ENCODE measurements at places on chromosomes 5 and 9. TPM values are rescaled to one million over a fixed set of nuclear protein-coding genes. Genes with fewer than 3 reads are reported as not detected.

Gene PFN3
- total RNA-seq: not detected

Gene C9
- total RNA-seq: 0.24 TPM

Gene PCDHGA11
- 19.8 TPM for total RNA-seq

Gene NRG2
- 4.5 TPM for total RNA-seq

Gene GDNF
- 9.5 TPM for total RNA-seq

Gene LRRC19
- total RNA-seq: not detected

Gene MATR3
- total RNA-seq: 200 TPM

Gene TNFSF8
- total RNA-seq: not detected

Gene CAVIN4
- total RNA-seq: 1.1 TPM

Gene OTP
- total RNA-seq: not detected

Gene SVEP1
- total RNA-seq: 107 TPM

Gene HK3
- total RNA-seq: not detected

Gene SHISAL2B
- total RNA-seq: not detected

Gene LPAR1
- 155 TPM for total RNA-seq

Gene STARD4
- 143 TPM for total RNA-seq

Gene PCDHGC5
- 4.7 TPM for total RNA-seq

Gene HTR1A
- total RNA-seq: not detected

Gene NUTM2F
- total RNA-seq: not detected

Gene HRCT1
- total RNA-seq: not detected

Gene PAEP
- not detected for total RNA-seq

Gene GRXCR2
- not detected for total RNA-seq

Gene MAMDC4
- 1.1 TPM for total RNA-seq

Gene ORM2
- total RNA-seq: not detected

Gene HACD4
- 14.5 TPM for total RNA-seq

Gene FST
- total RNA-seq: 80.5 TPM

Gene SPINK7
- total RNA-seq: not detected

Gene CCL27
- total RNA-seq: not detected

Gene ABCA1
- 62.4 TPM for total RNA-seq

Gene UAP1L1
- 32.5 TPM for total RNA-seq

Gene IPO11
- 18.3 TPM for total RNA-seq

Gene KCNIP1
- 0.16 TPM for total RNA-seq

Gene SLC46A2
- total RNA-seq: not detected

Gene STKLD1
- total RNA-seq: 0.61 TPM

Gene C5orf58
- not detected for total RNA-seq

Gene CARD6
- total RNA-seq: 18.0 TPM

Gene TAF11L5
- total RNA-seq: not detected

Gene KIAA1191
- 133 TPM for total RNA-seq

Gene OR13J1
- total RNA-seq: not detected

Gene SOHLH1
- not detected for total RNA-seq

Gene FBP1
- not detected for total RNA-seq

Gene GKAP1
- 0.65 TPM for total RNA-seq

Gene ISCA1
- 36.1 TPM for total RNA-seq

Gene ELOVL7
- total RNA-seq: 0.49 TPM

Gene SMIM3
- 51.9 TPM for total RNA-seq
